ENCODE measurements at places on chromosomes 4 and X.
A peak's percentile ranks its signal among the peaks of the same experiment; 100 is the strongest.

DNA sequence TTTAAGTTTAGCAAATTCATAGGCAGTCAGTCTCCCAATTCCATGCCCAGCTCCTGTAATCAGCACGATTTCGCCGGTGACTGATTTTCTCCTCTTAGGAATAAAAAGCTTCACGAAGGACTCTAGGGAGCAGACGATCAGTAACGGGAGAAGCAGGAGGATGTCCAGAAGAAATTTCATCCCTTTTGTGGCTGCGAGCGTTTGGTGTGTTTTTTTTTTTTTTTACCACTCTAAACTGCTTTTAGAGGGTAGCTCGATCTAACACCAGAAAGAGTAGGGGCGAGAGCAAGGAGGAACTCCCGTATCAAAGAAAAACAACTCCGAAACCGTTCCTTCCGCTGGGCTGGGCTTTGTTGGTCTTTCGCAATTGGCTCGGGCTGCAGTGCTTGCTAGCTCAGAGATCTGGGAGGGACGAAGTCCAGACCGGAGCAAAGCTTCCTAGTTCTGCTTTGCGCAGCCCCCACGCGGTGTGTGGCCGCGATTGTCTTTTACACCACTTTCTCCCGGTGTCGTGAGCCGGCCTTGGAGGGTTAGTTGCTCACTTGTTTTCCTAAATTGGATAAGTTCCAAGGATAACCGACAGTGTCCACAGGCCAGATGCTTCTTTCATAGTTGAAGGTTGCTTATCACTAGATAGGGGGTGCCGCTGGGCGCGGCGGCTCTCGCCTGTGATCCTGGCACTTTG lies at the start of gene HSD17B11:
Gene HSD17B11, minus strand, starts transcription at position 298 of the 685 bp plus-strand sequence. Its CDS starts 118 bp downstream, at position 180.
- DNase-seq = peak; percentile 62
- H3K4me1 ChIP-seq = peaks cover 31% of the 10 kb centered on the region
- no peaks in the 10 kb centered on the region for H3K36me3 ChIP-seq
- H3K4me3 ChIP-seq = peak within 1 kb of the TSS; percentile 90
- peak within 1 kb of the TSS; percentile 81 for H3K27ac ChIP-seq

DNA sequence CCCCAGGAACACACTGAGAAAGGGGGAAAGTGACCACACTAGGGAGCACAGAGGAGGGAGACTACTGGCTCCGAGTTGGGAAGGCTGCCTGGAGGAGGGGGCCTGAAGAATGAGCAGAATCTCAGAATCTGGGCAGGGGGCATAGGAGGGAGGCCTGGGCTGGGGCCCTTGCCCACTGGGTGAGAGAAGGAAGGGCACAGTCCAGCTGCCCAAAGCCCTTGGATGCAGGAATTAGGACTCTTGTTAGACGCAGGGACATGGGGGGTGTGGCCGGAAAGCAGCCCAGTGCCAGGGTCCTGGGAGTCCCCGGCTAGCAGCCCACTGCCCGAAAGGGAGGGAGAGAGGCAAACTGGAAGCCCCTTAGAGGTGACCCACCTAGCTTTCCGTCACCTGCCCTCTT lies 1.9 kb upstream of the DUSP9 start:
- peaks cover 29% of the 10 kb centered on the region for H3K4me1 ChIP-seq
- no peak for DNase-seq
- H3K36me3 ChIP-seq = no peaks in the 10 kb centered on the region
- H3K27me3 ChIP-seq = peaks cover 42% of the 10 kb centered on the region

DNA sequence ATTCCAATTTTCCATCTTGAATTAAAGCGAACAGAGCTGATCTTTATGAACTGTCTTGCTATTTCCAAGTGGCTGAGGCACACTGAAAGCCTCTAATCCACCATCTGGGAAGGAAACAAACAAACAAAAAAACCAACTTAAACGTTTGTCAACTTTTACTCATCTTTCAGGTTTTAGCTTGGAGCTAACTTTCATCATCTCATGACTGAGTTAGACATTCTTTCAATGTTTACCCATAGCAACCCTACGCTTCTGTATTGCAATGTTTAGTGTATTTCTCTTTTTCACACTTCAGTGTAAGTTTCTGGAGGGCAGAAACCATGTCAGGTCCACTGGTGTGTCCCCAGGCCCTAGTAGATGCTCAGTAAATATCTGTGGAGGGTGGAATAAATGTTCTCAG lies 343.8 kb downstream of the GBA3 start:
- H3K27ac ChIP-seq = no peak overlapping the region
- no peak overlapping the region for H3K4me3 ChIP-seq

DNA sequence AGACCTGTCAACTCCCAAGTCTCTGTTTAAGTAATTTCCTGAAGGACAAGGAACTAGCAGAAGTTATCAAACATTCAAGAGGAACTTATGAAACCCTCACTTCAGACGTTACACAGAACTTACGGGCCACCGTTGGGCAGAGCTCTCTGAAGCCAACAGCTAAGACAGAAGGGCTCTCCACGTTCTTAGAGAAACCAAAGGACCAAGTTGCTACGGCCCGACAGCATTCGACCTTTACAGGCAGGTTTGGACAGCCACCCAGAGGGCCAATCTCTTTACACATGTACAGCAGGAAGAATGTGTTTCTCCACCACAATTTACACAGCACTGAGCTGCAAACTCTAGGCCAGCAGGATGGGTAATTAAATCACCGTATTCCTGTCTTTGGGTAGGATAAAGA lies 705.1 kb upstream of the GRID2 start:
- no peaks in the 10 kb centered on the region for H3K27me3 ChIP-seq
- DNase-seq = no peak
- H3K4me1 ChIP-seq = no peaks in the 10 kb centered on the region

DNA sequence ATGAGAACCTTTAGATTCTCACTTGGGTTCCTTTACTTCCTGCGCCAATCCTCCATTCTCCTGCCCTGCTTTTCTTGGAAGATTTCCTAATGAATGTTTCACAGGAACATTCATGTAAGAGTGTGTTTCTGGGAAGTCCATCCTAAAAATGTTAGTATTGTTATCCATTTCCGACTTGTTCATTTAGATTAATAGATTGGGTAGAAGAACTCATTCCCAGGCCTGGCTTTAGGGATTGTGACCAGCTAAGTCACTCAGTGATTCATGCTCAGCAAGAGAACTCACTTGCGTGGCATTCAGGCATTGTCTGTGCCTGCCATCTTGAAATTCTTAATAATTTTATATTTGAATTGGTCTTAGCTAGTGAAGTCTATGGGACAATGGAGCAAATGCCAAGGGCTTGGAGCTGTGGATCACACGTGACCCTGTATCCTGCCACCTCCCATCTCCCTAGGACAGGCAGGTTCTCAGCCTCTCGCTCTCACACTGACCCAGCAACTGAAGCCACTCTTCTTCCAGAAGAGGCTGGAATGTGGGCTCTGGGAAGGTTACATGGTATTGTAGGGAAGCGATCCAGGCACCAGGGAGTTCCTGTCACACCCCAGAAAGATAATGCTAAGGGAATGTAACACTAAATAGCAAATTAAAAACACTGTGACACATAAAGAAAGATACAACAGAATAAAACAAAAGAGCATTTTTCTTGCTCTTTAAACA lies 562.1 kb downstream of the TMA16 start:
- no peak for DNase-seq
- H3K4me3 ChIP-seq = no peak overlapping the region
- H3K4me1 ChIP-seq = no peaks in the 10 kb centered on the region
- H3K27me3 ChIP-seq = no peaks in the 10 kb centered on the region
- no peaks in the 10 kb centered on the region for H3K36me3 ChIP-seq
- H3K27ac ChIP-seq = no peak overlapping the region

- H3K27ac ChIP-seq = no peak overlapping the region
- H3K4me3 ChIP-seq = no peak overlapping the region
- H3K27me3 ChIP-seq = no peaks in the 10 kb centered on the region
- no peaks in the 10 kb centered on the region for H3K4me1 ChIP-seq
These were observed 420.1 kb upstream of the INTU start for GRCh38 chr4:127212701-127213100.

- H3K27ac ChIP-seq = no peak overlapping the region
- no peaks in the 10 kb centered on the region for H3K27me3 ChIP-seq
- no peaks in the 10 kb centered on the region for H3K36me3 ChIP-seq
- H3K4me3 ChIP-seq = no peak overlapping the region
These were observed 77.3 kb downstream of the FHDC1 start for GRCh38 chr4:153013202-153013977.

- H3K36me3 ChIP-seq = no peaks in the 10 kb centered on the region
- no peaks in the 10 kb centered on the region for H3K27me3 ChIP-seq
- no peak for DNase-seq
- no peaks in the 10 kb centered on the region for H3K4me1 ChIP-seq
These were observed 125.7 kb downstream of the RPA4 start for GRCh38 chrX:97009391-97009790.

- no peak overlapping the region for H3K27ac ChIP-seq
- H3K4me1 ChIP-seq = peaks cover 5% of the 10 kb centered on the region
- H3K27me3 ChIP-seq = no peaks in the 10 kb centered on the region
- no peak overlapping the region for H3K4me3 ChIP-seq
These were observed 124.2 kb downstream of the REELD1 start for GRCh38 chr4:146338512-146338911.
